Lung (tissue), 17 donors: ENCODE measurements at places on chromosomes 12 and 14. TPM values are rescaled to one million over a fixed set of nuclear protein-coding genes. Genes with fewer than 3 reads are reported as not detected.

Gene P2RX7
- total RNA-seq = 17.1 TPM

Gene TAS2R50
- 11.1 TPM for total RNA-seq

Gene RGS6
- 0.34 TPM for total RNA-seq

Gene OR6C2
- total RNA-seq = 0.14 TPM

Gene BCL2L2
- 20.8 TPM for total RNA-seq

GRCh38 chr12:91896286-91897024 is 249.2 kb downstream of the BTG1 start:
- no peak overlapping the region for H3K27ac ChIP-seq
- no peaks in the 10 kb centered on the region for H3K27me3 ChIP-seq
- peak; percentile 92 for DNase-seq

DNA sequence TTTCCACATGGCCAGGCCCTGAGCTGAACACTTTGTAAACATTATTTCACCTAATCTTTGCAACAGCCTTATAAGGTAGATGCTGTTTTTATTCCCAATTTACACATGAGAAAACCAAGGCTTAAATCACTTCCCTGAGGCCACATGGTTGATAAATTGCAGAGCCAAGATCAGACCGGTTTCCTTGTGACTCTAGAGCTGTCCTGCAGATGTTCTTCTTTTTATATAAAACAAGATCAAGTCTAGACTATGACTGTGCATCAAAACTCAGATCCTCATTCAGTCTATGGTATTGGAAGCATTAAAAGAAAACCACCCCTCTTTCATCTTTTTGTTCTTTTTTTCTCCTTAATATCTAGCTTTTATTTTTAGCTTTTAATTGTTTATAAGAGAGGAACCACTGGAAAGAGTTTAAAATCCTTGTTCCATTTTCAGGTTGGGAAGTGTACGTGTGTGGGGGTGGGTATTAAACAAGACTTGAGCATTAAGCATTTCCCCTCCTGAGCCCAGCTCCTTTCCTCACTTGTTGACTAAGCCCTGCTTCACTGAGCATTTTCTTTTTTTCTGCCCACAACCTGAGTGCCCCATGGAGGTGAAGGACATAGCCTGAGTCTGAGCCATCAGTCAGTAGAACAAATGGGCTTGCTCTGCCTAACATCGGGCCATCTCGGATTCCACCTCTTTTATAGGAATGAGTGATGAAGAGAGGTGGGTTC is 45.4 kb downstream of the GPATCH2L start:
- no peak overlapping the region for H3K4me3 ChIP-seq
- H3K27me3 ChIP-seq = no peaks in the 10 kb centered on the region
- no peak for DNase-seq
- peaks cover 57% of the 10 kb centered on the region for H3K36me3 ChIP-seq

DNA sequence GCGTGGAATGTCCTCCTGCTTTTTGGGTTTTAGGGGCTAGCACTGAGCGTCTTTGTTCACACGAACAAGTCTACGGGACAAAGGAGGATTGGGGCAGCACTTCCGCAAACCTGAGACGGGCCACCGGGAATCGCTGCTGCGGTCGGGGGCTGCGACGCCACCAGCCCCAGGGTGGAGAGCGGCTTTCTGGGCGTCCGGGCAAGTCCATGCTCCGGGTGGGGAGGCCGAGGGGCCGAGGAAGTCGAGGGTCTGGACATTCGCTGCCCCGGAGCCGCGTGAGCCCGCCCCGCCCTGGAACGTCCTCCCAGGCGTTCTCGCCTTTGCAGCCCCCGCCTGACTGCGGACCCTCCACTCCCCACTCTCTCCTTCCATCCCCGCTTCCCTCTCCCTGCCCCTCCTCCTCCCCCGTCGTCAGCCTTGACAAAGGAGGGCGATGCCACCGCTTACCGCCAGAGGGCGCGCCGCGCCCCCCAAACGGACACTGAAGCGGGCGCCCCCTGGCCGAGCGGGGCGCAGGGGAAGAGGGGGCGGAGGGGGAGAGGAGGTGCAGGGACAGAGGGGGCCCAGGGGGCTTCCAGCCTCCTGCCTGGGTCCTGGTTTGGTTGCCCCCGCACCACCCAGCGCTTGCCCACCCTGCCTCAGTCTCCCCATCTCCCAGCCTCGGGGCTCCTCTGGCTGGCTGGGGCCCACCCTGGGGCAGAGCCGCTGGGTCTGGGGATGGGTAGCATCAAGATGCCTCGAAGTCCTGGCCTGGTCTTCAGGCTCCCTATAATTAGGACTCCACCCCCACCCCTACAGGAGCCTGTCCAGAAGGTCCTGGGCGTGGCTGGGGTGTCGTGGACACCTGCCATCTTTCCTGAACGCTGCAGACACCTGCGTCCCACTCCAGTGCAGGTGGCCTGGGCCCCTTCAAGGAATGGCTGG is 39.1 kb upstream of the INF2 start:
- H3K27ac ChIP-seq = no peak overlapping the region
- H3K36me3 ChIP-seq = no peaks in the 10 kb centered on the region
- H3K4me1 ChIP-seq = no peaks in the 10 kb centered on the region
- no peaks in the 10 kb centered on the region for H3K27me3 ChIP-seq
- no peak overlapping the region for H3K4me3 ChIP-seq

DNA sequence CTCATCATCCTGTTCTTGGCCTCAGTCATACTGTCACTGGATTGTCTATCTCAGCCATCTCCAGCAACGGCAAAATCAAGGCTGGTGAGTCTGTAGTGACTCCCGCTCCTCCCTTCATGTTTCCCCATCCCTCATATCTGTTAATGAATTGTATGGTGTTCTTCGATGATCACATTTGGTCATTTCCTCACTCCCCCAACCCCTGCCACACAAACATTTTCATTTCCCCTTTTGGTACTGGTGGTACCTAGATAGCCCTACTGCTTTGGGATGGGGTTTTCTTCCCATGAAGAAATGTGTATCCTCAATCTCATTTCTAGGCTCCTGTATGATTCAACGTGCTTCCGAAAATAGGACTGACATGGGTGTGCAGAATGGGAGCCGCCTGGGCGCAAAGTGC is 2.7 kb upstream of the KLHL33 start:
- H3K4me1 ChIP-seq = no peaks in the 10 kb centered on the region
- H3K27me3 ChIP-seq = no peaks in the 10 kb centered on the region
- no peak overlapping the region for H3K4me3 ChIP-seq
- no peak overlapping the region for H3K27ac ChIP-seq

- no peaks in the 10 kb centered on the region for H3K27me3 ChIP-seq
- H3K4me1 ChIP-seq = peaks cover 7% of the 10 kb centered on the region
- no peaks in the 10 kb centered on the region for H3K36me3 ChIP-seq
- no peak overlapping the region for H3K4me3 ChIP-seq
Measured at GRCh38 chr14:41868396-41868795, 261.7 kb downstream of the LRFN5 start.

GRCh38 chr12:6434205-6435140 is 10.3 kb upstream of the CD27 start:
- DNase-seq = peak; percentile 21
- H3K27me3 ChIP-seq = no peaks in the 10 kb centered on the region
- no peaks in the 10 kb centered on the region for H3K36me3 ChIP-seq
- H3K4me1 ChIP-seq = no peaks in the 10 kb centered on the region
- no peak overlapping the region for H3K4me3 ChIP-seq
- H3K27ac ChIP-seq = no peak overlapping the region

- DNase-seq = no peak
- H3K36me3 ChIP-seq = no peaks in the 10 kb centered on the region
- no peaks in the 10 kb centered on the region for H3K27me3 ChIP-seq
- H3K4me3 ChIP-seq = no peak overlapping the region
- H3K4me1 ChIP-seq = no peaks in the 10 kb centered on the region
Measured at GRCh38 chr12:79083181-79083580, 218.6 kb downstream of the SYT1 start.

DNA sequence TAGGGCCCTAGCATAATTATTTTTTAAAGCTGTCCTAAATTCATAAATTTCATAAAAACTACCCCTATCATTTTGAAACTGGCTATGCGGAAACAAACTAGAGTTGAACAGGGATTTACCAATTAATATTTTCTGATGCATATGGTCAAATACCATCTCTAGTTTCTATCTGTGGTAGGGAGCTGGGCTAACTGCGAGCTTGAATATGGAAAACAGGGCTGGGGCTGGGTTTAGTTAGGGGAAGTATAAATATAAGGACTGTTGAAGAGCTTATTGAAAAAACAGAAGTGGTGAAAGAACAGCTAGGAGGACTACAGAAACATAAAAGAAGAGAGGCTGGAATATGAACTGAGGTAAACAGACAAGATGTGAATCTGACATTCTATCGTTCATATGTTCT is 91.8 kb downstream of the SLC38A1 start:
- no peaks in the 10 kb centered on the region for H3K4me1 ChIP-seq
- peaks cover 2% of the 10 kb centered on the region for H3K27me3 ChIP-seq
- no peak overlapping the region for H3K27ac ChIP-seq

DNA sequence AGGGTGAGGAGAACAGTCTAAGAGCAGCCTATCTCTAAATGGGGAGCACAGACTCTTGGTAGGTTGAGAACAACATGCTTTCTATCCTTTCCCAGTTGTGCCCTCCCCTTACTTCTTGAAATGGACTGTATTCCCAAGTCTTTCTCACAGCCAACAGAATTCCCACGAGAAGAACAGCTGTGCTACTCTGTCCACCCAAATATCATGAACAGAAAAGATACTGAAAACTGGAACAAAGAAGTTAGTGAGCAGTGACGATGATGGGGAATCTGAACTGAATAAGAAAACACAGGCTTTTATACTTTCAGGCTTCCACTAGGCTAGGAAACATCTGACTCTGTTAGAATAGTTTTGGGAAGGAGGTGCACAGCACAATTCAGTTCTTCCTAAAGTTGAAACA is 3.4 kb downstream of the NACA start:
- H3K27me3 ChIP-seq = no peaks in the 10 kb centered on the region
- H3K27ac ChIP-seq = no peak overlapping the region
- no peak overlapping the region for H3K4me3 ChIP-seq
- H3K4me1 ChIP-seq = peaks cover 27% of the 10 kb centered on the region
- H3K36me3 ChIP-seq = peaks cover 35% of the 10 kb centered on the region

- no peak for DNase-seq
- no peaks in the 10 kb centered on the region for H3K27me3 ChIP-seq
- no peak overlapping the region for H3K4me3 ChIP-seq
- H3K36me3 ChIP-seq = peaks cover 2% of the 10 kb centered on the region
Measured at GRCh38 chr12:81249976-81250375, 172.1 kb downstream of the ACSS3 start.

- H3K4me3 ChIP-seq = no peak overlapping the region
- H3K27me3 ChIP-seq = no peaks in the 10 kb centered on the region
- DNase-seq = no peak
- no peak overlapping the region for H3K27ac ChIP-seq
- H3K36me3 ChIP-seq = no peaks in the 10 kb centered on the region
Measured at GRCh38 chr12:3432176-3432742, 58.7 kb upstream of the PRMT8 start.

DNA sequence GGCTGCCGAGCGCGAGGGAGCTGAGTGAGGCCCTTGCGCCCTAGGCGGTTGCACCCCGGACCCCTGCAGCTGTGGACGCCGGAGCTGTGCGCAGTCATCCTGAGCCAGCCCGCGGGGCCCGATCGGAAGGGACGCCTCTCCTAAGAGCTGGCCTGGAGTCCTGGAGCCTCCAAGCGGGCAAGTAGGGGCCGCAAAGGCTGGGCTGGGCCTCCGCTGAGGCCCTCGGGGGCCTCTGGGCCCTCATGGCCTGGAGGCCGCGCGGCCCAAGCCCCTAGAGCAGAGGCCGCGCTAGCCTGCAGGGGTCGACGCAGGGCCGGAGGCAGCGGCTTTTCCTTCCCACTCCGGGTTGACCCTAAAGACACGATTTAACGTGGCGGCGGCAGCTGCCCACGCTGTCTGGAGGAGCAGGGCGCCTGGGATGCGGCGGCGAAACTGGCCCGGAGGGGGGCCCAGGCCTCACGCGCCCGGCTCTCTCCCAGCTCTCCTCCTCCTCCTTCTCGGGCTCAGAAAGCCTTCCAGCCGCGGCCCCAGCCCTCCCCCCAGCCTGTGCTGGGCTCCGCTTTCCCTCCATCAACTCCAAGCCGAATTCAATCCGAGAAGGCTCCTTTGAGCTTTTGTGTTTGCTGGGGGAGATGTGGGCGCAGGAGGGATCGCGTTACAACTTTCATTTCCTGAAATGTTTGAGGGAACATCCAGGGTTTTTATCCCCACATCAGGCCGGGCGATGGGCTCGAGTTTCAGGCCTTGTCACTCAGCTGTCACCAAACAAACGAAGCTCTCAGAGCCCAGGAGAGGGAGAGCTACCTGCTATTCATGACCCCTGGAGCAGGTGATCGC is 11.6 kb downstream of the SIX1 start:
- DNase-seq = peak; percentile 60
- H3K27me3 ChIP-seq = peaks cover 61% of the 10 kb centered on the region
- no peak overlapping the region for H3K27ac ChIP-seq
- peaks cover 9% of the 10 kb centered on the region for H3K4me1 ChIP-seq
- no peak overlapping the region for H3K4me3 ChIP-seq

- H3K4me1 ChIP-seq = no peaks in the 10 kb centered on the region
- no peak overlapping the region for H3K4me3 ChIP-seq
- no peak overlapping the region for H3K27ac ChIP-seq
- H3K27me3 ChIP-seq = no peaks in the 10 kb centered on the region
Measured at GRCh38 chr12:19539836-19540235, 100.5 kb downstream of the AEBP2 start.
